NAMALWA (cell line): ENCODE measurements at places on chromosomes 7 and 10.

DNA sequence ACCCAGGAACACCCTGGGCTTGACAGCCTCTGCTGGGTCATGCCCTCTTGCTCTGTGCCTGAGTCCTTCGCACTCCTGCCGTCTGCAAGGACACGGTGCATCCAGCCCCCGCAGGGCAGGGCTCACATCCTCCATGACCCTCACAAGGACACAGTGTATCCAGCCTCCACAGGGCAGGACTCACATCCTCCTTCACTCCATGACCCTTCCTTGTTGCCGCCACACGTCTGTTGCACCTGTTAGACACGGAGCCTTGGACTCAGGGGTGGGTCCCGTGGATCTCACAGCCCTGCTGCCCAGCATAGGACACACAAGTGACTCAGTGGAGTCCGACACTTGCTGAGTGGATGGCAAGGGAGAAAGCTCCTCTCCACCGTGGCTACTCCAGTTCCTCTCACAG is 500.8 kb downstream of the DNAJB6 start:
- no peak for DNase-seq

DNA sequence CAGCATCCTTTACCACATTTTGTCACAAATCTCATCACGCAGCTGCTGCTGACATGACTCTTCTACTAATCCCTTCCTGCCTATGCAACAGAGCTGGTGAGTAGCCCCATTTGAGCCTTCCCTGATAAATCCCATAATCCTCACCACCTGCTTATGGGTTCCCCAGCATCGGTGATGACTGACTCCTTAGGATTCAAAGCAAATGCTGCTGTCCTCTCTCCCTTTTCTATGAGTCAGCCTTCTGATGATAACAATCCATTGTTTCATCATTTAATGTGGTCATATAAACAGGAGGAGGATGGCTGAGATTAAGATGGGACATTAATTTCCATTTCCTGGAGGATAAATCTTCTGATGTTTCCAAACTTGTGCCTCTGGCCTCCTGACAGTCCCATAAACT is 73.4 kb downstream of the SORCS1 start:
- DNase-seq: no peak

- no peak for DNase-seq
Observed at GRCh38 chr7:50814166-50814565, 31.5 kb upstream of the GRB10 start.

GRCh38 chr10:113999531-113999930 is 44.1 kb upstream of the ADRB1 start:
- no peak for DNase-seq

- DNase-seq: no peak
Observed at GRCh38 chr7:17632384-17632783, 307.9 kb downstream of the SNX13 start.

DNA sequence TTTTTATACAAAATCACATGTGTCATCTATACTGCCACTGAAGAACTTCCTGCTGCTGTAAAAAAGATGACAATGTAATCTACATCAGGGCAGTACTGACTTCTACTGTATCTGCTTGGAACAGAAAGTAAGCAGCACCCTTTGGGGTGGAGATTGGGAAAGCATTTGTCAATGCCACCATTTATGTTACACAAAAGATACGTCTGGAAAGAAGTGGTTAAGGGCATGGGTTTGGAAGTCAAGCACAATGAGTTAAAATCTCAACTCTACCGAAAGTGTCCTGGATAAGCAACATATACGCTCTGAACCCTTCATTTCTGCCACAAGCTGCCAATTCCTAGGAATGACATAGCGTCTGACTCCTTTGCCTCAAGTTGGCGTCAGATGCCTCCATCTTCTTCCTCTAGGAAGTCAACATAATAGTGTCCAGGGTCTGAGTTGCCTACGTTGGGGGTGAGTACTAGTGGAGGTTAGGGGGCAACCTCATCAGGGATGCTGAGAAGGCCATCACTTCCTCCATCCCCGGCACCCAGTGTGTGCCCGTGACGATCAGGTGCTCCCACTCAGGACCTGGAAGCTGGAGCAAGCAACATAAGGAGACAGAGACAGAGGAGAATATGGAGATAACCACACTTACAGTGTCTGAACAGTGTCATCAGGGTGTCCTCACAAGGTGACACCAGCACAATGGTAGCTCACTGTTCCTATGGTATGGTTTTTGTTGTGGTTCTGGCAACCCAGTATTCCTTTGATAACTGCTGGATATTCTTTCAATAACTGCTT is 58.3 kb downstream of the SGMS1 start:
- DNase-seq: no peak

DNA sequence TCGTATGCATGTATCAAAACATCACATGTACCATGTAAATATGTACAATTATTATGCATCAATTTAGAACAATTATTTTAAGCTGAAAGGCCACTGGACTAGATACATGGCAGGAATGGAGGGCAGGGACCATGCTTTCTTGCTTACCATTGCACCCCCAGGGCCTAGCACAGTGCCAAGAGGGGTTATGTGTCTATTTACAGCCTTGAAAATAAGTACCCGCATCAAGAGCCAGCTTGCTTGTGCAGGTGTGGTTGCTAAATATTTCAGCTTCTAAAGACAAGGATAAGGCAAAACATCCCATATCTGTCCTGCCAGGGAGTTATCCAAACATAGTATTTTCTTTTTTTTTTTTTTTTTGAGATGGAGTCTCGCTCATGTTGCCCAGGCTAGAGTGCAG is 14.7 kb upstream of the OAT start:
- no peak for DNase-seq

DNA sequence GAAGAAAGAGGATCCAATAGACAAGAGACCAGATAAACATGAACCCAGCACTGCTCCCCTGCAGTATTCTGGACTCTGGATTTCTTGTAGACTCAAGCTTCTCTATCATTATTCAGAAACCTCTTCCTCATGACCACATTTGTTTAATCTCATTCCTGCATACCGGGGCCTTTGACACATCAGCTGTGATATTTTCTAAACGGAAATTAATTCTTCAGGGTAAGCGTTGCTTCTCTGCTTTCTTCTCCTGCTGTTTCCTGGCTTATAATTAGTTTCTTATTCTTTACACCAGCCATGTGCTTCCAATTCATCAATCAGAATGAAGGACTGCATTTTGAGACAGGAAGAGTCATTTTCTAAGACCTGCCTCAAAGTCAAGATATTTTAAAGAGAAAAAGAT is 54.2 kb upstream of the TARP start:
- DNase-seq: no peak

DNA sequence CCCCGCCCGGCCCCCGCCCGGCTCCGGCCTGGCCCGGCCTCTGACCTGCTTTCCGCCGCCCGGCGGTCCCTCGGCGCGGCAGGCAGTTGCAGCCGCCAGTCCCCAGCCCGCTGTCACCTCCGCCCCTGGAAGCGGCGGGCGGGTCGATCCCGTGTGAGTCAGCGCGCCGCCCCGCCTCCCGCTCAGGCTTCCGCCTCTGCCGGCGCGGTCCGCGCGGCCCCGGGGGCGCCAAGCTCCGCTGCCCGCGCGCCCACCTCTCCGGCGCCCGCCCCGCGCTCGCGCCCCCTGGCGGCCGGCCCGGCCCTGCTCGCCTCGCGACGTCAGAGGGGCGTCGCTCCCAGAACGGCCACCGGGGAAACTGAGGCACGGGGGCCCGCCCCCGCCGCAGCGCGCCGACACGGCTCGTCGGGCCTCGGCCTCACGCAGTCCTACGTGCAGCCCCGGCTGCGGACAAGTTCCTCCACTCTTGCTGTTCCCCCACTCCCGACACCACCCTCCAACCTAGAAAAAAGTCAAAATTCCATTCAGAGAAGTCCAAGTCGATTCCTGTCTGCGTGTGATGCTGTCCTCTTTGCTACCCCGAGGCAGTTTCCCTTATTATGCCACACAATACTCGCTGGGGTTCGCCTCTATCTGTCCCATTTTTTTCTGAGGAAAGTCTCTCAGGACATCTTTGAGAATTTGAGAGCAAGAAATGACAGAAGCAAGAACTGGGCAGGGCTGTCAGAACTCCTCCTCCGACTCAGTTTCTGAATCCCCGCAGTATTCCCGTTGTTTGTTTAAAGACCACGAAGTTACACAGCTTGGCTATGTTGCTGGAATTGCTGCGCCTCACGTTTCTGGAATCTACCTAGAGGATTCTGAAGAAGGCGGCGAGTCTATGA is at the start of gene DNMBP:
DNMBP (minus strand) TSS at position 155 of the 884 bp plus-strand sequence. CDS start 37,823 bp downstream, outside the sequence.
- peak; percentile 88 for DNase-seq

- no peak for DNase-seq
Observed at GRCh38 chr7:2523461-2523936, 3.9 kb downstream of the LFNG start.

- DNase-seq: no peak
Observed at GRCh38 chr7:94276027-94276426, 118.7 kb upstream of the COL1A2 start.

DNA sequence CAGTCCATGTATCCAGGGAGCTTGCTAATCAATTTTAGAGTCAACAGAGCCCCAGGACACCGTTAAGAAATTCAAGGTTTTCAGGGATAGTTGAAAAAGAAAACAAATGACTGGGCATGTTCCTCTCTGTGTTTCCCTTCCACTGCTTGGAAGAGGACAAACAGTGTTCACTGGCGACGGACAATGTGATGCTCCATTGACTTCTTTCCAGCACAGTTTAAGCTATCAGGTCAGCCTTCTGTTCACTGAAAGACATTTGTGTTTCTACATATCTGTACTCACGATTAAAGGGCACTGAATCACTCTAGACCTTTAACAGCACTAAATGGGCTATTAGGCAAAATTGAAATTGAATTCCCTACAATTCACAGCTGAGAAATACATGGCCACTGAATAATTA is 123.6 kb downstream of the RNLS start:
- no peak for DNase-seq

GRCh38 chr10:48744587-48744986 is 59.9 kb downstream of the WDFY4 start:
- no peak for DNase-seq
